ENCODE measurements at places on chromosomes 12 and 14.
A peak's percentile ranks its signal among the peaks of the same experiment; 100 is the strongest.

GRCh38 chr14:63472986-63473788, 70.0 kb downstream of the PPP2R5E start:
- no peak for DNase-seq

GRCh38 chr12:121787063-121788025, 6.1 kb downstream of the RHOF start:
- no peak for DNase-seq

- DNase-seq, result peak; percentile 48
Measured at GRCh38 chr14:97581016-97581415, 783.8 kb downstream of the VRK1 start.

DNA sequence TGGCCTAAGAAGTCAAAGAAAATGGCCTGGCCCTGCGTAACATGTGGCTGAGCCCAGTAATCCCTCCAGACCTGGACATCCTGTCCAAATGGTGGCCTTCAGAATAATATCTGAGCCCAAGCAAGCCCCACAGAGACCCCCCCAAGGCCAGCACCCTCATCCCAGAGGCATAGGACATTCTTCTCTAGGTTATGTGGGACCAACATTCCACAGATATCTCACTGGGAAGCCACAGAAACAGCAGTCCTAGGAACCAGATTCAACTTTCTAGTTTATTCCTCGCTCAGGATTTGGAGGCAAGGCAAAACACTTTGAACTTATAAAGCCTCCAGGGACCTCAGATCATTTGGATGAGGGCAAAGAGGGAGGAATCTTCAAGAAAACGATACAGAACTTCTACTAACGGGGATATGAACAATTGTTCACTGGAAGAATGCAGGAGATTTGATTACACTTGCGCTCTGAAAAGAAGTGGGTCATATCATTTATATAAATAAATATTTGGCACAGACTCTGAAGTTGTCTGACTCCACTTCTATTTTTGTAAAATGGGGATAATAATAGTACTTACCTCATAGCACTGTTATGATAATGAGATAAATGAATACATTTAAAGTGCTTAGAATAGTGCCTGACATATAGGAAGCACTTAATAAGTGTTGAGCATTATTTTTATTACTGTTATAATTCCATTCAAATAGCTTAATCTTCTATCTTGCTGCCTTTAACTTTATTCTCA, 171.5 kb downstream of the NUAK1 start:
- no peak for DNase-seq

DNA sequence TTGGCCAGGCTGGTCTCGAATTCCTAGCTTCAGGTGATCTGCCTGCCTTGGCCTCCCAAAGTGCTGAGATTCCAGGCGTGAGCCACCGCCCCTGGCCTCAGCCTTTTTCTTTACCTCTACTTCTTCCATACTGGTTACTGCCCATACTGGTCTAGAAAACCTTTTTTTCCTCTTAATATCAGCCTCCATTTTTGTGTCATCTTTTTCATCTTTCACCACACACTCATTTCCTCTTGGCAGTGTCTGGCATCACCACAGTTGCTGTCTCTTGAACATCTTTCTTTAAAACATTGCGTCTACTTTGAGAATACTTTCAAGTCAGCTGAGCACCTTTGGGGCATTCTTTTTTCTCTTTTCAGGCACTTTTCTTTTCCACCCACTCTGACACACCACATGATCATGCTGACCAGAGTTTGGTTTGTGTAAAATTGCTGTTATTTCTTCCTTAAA, 32.7 kb downstream of the DDX47 start:
- no peak for DNase-seq

DNA sequence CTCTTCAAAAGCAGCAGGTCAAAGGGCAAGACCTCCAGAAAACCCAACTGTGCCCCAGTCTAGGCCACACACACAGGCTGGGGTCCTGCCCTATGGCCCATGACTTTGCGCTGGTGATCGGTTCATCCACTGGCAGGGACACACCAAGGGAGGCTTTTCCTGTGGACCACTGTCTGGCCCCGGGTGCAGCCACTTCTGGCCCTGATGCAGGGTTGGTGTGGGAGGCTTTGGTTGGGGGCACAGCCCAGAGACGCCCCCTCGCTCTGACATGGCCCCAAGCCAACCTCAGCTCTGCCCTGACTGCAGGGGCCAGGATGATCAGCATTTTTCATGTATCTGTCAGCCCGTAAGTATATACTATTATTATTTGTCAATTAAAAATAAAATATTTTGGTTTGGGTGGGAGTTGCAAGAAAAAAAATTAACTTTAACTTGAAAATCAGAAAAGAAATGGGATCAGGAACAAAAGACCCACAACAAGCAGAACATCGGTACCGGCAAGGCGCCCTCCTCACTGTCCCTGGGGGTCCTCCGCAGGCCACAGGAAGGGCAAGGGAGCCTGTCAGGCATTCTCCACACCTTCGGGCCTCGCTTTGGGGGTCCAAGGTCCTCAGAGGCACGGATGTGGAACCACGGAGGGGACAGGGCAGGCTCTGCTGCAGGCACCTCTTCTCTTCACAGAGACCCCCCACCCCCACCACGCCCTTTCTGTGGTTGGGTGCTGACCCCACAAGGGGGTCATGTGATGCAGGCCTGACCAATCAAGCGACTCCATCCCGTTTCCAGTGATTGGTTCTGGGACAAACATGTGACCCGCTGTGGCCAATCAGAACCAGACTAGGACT, 181.5 kb upstream of the SFSWAP start:
- no peak for DNase-seq

DNA sequence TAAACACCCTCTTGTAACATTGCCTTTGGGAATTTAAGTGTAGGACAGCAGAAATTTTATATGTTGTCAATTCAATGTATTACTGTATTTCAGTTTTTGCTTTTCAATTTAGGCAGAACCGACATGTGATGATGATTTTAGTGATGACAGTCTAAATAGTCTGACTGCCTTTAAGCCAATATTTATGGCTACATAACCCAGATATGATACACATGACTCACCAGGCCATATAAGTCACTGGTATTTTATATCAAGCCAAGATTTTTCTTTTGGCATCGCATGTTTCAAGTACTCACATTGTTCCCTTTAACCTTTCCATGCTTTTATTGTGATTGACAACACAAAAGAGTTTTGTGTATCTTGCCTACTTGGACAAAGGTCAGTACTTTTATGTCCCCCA, 13.6 kb upstream of the PPM1A start:
- DNase-seq, result no peak

DNA sequence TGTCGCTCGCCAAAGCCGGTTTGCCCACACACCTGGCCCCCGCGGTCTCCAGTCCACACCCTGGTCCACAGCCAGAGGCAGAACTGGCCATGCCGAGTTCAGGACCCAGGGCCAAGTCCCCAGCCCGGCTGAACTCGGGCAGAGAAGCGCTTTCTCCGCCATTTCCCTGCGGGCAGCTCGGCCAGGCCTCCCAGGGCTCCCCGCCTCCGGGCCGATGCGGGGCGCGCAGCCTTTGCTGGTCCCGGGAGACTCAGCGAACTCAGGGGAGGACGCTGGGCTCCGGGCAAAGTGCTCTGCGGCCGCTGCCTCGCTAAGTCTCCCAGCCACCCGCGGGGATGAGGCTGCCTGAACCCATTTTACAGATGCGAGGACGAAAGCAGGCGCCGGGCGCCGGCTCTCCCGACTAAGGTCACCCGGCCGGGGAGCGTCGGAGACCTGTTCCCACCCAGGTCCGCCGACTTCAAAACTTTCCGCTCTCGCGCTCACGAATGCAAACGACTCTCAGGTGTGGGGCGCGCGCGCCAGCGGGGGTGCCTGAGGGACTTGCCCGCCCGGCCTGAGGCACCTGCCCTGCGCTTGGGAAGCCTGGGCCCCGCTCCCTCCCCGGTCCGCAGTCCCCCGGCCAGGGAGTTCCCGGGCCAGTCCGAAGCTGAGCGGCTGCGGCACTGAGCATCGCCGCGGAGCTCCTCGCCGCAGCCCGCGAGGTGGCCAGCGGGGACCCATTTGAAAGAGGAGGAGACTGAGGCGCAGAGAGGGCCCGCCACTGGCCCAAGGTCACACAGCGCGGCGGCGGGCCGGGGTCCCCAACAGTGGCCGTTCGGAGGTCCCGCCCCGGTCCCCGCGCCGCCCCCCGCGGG, 627 bp downstream of the TESC start:
- no peak for DNase-seq

DNA sequence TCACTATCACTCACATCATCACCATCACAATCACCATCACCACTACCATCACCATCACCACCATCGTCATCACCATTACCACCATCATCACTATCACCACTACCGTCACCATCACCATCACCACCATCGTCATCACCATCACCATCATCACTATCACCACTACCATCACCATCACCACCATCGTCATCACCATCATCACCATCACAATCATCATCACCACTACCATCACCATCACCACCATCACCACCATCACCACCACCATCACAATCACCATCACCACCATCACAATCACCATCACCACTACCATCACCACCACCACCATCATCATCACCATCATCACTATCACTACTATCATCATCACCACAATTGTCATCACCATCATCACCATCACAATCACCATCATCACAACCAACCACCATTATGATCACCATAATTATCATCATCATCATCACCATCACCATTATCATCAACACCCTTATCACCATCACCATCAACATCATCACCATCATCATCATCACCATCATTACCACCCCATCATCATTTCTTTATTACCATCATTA, 90.8 kb downstream of the DICER1 start:
- DNase-seq, result no peak

DNA sequence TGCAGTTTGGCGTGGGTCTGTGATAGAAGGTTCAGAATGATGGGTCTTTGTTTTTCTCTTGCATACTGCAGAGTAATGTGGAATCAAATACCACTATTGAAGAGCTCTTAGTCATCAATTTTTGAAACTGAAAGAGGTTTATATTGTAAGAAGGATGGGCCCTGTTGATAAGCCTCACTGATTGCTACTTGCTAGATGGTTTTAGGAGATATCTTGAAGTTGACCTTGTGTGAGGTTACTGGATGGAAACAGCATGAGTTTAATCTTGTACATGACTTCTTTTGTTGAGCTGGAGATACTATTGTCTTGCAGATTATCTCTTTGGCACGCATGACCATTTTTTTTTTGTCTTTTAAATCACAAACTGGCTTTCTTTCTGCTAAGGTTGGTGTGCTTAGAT, 13.8 kb downstream of the BICD1 start:
- no peak for DNase-seq

GRCh38 chr12:125533434-125534029, 468.3 kb downstream of the AACS start:
- peak; percentile 60 for DNase-seq

DNA sequence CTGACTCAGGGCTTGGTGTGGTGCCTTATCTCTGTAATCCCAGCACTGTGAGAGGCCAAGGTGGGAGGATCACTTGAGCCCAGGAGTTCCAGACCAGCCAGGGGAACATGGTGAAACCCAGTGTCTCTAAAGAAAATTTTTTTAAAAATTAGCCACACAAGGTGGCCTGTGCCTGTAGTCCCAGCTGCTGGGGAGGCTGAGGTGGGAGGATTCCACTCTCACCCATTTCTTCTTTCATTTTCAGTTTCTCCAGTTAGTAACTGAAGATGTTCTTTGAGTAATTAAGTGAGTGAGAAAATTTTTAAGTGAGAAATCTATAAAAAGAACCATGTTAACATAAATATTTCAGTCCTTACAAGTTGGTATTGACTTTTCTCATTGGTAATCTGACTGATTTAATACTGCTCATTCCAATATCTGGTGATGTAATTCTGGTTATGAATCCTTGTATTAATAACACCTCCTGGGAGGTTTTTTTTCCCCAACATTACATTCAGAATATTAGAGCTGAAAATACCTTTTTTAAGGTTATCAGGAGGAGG, 6.1 kb downstream of the METTL3 start:
- DNase-seq, result no peak

GRCh38 chr14:69964841-69965240, 85.6 kb downstream of the SMOC1 start:
- DNase-seq, result no peak

- DNase-seq, result no peak
Measured at GRCh38 chr14:96189281-96189711, 15.3 kb upstream of the BDKRB2 start.

DNA sequence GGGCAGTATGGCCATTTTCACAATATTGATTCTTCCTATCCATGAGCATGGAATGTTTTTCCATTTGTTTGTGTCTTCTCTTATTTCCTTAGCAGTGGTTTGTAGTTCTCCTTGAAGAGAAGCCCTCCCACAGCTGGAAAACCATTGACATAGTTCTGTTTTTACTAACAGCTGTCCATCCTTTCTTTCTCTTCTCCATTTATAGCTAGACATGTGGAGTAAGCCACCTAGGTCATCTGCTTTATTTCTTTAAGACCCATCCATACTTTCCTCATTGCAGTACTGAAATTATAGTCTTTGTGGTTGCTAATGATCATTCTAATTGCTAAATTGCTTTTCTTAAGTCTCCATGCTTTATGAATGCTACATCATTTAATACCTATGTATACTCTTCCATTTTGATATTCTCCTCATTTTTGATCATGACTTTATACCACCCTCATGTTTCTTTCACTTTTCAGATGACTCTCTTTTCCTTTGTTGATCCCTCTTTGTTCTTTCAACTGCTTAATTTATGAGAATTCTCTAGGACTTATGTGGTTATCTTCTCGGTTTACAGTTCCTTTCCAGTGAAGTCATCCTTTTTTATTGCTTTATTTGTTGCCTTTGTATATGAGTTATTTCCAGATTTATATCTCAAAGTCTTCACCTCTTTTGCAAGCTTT, 114.2 kb downstream of the PCNX1 start:
- DNase-seq, result no peak

- DNase-seq, result no peak
Measured at GRCh38 chr12:91191513-91192111, 9.0 kb upstream of the DCN start.

DNA sequence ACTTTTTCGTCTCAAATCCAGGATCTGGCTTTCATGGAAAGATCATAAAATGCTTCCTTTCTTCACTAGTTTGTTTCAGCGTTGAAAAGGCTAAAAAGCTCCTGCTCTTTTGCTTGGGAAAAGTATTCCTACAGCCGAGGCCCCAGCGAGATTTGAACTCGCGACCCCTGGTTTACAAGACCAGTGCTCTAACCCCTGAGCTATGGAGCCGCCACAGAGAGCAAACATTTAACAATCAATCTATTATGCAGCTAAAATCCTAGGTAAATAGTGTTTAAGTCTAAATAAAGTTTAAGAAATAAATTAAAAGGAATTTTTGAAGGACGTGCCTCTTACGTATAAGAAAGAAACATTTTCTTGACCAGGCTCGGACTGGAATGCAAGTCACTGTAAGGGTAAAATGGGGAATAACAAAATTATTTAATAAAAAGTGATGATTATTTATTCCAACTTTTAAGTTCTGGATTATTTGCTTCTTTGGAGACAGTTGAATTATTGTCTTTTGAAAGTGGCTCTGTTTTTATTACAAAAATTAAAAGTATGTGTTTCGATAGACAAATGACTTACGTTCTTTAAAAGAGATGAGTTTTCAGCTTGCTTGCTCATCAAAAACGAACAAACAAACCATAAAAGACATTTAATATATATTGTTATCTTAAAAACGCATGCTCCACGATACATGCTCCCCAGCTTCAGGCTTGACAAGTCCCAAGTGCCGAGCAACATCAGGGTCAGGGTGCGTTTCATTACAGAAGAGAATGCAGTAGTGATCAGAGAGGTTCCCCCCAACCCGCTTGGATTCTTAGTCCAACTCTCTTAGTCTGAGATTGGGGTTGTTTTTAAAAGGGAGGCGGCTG, 10.2 kb downstream of the OR6S1 start:
- DNase-seq, result no peak

- no peak for DNase-seq
Measured at GRCh38 chr12:39352471-39353017, 90.4 kb downstream of the KIF21A start.

- no peak for DNase-seq
Measured at GRCh38 chr12:28497889-28498411, 307.7 kb downstream of the CCDC91 start.
